ENCODE measurements at places on chromosomes 7 and 10. TPM values are rescaled to one million over a fixed set of nuclear protein-coding genes. Genes with fewer than 3 reads are reported as not detected.

PRKCQ gene
- total RNA-seq, result 2.0 TPM

ZNHIT1 gene
- total RNA-seq, result 46.1 TPM

PCDH15 gene
- total RNA-seq, result 6.1 TPM

CPA1 gene
- not detected for total RNA-seq

OR6B1 gene
- total RNA-seq, result not detected

LRRC18 gene
- not detected for total RNA-seq

CYP2W1 gene
- total RNA-seq, result not detected

All from frontal cortex (tissue), 4 donors.